Frontal cortex (tissue), 4 donors: ENCODE measurements at places on chromosomes 4 and X. TPM values are rescaled to one million over a fixed set of nuclear protein-coding genes. Genes with fewer than 3 reads are reported as not detected.

SLC10A6 gene
- total RNA-seq = not detected

GIMD1 gene
- total RNA-seq = not detected

BGN gene
- total RNA-seq = 1.6 TPM

DCK gene
- total RNA-seq = 140 TPM
